ENCODE measurements at places on chromosomes 13 and 19. TPM values are rescaled to one million over a fixed set of nuclear protein-coding genes. Genes with fewer than 3 reads are reported as not detected.

DNA sequence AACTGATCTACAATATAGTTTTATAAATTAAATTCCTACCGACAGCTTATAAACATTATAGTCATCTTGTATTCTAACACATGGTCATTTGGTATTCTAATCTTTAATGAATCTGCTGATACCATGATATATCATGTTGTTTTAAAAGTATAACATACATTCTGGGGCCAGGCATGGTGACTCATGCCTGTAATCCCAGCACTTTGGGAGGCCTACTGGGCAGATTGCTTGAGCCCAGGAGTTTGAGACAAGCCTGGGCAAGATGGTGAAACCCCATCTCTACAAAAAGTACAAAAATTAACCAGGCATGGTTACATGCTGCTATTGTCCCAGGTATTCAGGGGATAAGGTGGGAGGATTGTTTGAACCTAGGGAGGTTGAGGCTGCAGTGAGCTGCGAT lies 3.1 kb downstream of the ZNF383 start:
- no peak for ATAC-seq

DNA sequence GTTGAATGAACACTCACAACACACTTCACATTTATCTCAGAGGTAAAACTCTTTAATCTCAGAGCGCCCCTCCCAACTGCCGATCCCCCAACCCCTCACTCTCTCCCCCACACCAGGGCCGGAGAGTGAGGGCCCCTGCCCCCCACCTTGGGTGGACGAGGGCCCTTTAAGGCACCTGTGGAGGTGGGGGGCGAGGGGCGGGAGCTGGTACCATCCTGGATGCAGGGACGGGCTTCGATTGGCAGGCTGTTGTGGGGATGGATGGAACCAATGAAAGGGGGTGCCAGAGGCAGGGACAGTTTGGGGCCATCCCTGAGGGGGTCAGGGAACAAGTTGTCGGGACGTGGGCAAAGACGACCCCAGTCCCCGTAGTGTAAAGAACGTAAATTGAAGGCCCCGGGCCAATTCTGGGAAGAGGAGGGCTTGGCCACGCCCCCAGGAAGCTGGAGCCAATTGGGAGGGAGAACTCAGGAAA lies 1.7 kb upstream of the PNKP start:
- peak; percentile 6 for ATAC-seq

DNA sequence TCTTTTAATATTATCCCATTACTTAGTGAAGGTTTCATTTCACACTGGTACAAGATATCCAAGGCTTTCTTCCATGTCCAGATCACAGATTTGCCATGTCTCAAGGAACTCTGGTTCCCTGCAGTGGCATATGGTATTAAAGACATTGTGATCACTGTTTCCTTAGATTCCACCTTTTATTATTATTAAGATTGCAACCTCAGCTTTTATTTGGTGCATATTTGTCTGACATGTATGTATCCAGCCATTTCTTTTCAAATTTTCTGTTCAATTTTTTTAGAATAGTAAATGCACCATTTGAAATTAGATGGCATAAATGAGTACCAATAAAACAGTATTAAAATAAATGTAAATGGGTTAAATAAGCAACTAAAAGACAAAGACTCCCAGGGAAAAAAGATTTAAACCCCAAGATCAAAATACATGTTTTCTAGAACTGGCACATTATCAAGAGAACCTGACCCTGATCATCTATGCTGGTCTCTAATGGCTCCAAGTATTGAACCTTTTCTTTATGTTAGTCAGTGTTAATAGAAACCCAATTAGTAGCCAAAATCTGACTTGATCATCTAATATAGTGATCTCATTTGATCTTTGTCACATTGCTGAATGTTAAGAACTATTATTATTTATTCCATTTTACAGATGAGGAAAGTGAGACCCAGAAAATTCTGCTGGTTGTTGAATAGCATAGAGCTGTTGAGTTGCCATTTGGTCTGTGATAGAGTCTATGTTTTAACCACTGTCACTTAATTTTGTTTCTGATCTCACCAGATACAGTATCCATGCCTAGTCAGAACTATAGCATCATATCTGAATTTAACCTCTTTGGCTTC lies at the start of gene OR10H4:
OR10H4 (plus strand) TSS at position 786 of the 836 bp plus-strand sequence; CDS start at position 786, 0 bp downstream.
- ATAC-seq = no peak

GRCh38 chr19:45767410-45767880 lies 1.6 kb downstream of the SIX5 start:
- ATAC-seq = no peak

Gene RNF17
- 0.87 TPM for total RNA-seq

Gene IRGC
- total RNA-seq = 0.26 TPM

Gene DOCK6
- 5.4 TPM for total RNA-seq

Measured in motor neuron (in vitro differentiated cells).